ENCODE measurements at places on chromosomes 12 and 14.

GRCh38 chr12:80711866-80712265, 4.4 kb downstream of the MYF6 start:
- DNase-seq, result no peak

DNA sequence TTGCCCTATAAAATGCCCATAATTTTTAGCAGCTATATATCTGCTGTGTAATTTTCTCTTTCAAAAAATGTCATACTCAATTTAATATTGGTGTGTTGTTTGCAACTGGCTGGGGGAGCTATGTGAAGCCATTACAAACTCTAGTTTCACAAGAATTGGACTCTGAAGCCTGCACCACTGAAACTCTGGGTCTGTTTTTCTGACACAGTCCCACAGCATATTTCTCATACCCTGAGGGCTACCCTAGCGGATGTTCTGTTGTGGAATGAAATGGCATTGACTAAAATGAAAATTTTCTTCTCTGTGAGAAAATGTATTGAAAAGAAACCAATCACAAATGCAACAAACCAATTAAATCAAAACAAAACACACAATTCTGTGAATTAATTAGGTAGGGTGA, 284.6 kb upstream of the NPAS3 start:
- DNase-seq, result no peak

DNA sequence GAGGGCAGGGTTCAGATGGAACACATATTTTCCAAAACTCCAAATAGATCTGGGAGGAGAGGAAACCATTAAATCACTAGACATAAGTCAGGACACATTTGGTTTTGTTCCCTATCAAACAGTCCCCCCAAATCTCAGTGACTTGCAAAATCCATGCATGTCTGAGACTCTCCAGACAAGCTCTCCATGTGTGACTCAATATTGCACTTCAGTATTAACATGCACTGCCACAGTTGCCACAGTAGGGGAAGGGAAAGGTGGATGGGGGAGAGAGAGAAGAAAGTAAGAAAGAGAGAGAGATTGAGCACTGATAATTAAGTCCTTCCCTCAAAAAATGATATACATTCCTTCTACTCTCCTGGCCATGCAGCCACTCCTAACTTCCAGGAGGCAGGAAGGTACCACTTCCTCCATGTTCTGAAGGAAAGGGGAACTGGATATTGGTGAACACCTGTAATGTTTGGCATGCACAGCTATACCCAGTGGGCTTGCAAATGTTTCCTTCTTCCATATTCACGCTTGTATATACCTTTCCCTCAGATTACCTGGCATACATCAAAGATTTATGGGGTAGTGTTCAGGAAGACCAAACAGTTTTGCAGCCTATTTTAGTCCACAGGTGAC, 310.0 kb downstream of the ZFP36L1 start:
- no peak for DNase-seq

DNA sequence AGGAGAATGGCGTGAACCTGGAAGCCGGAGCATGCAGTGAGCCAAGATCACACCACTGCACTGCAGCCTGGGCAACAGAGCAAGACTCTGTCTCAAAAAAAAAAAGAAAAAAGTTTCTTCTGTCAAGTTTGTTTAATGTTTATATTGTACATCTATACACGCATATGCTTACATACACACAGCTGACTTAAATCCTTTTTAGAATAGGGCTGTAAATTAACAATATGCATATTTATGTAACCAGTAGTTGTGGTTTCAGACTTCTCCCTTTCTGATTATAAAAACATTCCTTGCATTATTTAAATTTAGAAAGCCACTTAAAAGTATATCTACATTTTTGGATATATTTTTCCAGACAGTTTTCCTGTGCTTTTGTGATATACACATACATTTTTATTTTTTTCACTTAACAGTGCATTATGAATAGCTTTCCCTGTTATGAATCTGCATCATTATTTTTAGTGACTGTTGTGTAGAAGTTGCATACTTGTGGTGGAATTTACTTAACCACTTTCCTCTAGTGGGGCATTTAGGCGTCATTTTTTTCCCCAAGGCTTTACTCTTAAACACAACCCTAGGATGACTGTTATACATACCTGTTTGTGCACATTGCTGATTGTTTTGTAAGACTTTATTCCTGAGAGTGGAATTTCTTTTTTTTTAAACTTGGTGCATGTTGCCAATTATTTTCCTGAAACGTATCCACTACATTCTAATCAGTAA, 29.4 kb downstream of the POLR3B start:
- DNase-seq, result no peak

DNA sequence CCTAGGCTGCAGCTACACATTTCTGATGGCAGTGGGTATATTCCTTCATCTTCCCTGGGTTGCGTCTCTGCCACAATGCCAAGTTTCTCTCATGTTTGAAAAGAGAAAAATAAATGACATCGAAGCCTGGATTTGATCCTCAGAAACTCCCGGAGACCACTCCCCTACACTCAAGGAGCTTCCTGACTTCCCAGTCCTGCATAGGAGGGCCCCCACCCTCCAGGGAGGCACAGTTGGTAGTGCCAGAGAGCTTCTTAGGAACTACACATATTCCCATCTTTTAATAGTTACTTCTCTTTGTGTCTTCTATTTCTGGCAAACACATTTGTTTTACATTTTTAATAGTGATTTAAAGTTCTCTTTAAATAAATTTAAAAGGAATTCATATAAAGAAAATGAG, 30.7 kb downstream of the AP5M1 start:
- DNase-seq, result no peak

DNA sequence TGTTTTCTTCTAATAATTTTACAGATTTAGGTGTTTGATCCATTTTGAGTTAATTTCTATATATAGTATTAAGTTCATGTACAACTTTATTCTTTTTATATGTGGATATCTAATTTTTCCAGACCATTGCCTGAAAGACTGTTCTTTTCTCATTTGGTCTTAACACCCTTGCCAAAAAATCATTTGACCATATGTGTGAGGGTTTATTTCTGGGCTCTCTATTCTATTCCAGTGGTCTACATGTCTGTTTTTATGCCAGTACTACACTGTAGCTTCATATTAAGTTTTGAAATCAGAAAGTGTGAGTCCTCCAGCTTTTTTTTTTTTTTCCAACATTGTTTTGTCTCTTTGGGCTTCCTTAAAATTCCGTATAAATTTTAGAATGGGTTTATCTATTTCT, 554.1 kb downstream of the KCNH5 start:
- DNase-seq, result no peak

DNA sequence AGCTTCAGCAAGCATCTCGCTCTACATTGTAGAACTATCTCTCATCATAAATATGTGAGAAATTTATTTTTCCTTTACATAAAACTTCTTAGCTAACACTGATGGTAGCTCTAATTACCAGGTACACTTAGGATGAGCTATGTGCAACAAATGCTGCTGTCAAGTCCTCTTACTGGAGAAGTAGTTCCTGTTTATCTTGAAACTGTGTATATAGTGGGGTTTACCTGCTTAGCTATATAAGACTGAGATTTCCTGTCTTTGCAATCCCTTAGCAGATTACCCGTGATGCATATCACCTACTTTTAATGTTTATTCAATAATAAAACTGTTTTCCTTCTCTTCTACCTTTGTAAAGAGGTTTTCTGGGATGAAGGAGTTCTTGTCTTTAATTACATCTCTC, 98.0 kb upstream of the USP15 start:
- no peak for DNase-seq

DNA sequence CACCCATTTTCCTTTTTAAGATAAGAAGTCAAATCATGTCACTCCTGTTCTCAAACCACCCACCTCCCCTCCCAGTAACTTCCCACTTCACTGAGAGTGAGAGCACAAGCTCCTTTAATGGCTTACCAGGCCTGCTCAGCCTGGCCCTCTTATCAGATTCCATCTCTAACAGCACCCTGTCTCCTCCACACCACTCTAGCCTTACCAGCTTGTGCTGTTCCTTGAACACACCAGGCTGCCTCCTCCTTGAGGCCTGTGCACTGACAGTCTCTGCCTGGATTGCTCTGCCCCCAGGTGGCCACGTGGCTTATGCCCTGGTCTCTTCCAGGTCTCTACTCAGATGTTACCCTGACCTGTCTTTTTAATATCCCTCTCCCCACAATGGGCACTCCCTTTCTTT, 40.1 kb upstream of the EVL start:
- peak; percentile 86 for DNase-seq

GRCh38 chr12:116068853-116069252, 208.6 kb downstream of the MED13L start:
- no peak for DNase-seq

DNA sequence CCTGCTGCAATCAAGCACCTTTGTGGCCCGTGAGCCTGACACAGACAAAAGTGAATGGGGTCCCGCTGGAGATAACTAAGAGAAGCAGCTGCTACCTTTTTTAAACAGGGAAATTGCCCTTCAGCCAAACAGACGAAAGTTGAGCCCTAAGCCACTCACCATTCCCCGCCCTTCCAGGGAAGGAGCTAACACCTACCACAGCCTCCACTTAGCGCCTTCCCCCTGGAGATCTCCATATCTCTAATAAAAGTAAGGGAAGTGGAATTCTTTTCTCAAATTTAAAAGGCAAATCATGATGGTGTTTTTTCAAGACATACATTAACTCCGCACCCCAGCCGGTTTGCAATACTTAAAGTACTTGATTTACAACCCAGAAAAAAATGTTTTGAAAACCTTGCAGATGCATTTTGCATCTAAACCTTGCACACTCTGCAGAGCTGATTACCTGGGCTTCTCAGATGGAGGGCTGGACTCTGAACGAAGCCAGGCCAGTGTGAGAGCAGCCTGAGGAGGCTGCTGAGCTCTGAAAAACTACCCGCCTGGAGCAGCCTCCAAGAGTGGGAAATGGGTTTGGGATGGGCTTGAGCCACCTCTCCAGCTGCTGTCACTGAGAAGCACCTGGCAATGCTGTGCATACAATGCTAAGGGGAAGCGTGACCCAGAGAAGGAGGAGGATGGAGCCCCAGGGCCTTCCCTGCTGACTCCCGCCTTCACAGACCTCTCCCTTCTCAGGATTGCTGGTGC, 10.0 kb downstream of the NUAK1 start:
- DNase-seq, result no peak

DNA sequence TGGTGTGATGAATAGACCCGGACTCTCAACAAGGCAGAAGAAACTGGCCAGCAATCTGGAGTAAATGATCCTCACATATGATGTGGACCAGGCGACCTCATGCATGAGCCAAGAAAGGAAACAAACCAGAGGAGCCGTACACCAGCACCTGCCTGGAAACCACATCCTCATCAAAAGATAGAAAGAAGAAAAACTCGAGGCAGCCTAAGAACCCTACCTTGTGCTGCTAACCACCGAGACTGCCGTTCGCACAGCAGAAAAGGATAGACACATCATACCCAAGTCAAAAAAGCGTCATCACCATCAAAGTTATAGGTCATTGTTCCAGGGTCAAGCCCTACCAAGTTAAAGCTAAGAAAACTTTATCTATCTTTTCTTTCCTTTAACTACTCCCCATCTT, 66.7 kb downstream of the RESF1 start:
- no peak for DNase-seq
